HS-27A (cell line): ENCODE measurements at places on chromosomes 1 and 21.

GRCh38 chr1:224559981-224560728 lies 56.0 kb upstream of the CNIH3 start:
- peak; percentile 20 for DNase-seq

DNA sequence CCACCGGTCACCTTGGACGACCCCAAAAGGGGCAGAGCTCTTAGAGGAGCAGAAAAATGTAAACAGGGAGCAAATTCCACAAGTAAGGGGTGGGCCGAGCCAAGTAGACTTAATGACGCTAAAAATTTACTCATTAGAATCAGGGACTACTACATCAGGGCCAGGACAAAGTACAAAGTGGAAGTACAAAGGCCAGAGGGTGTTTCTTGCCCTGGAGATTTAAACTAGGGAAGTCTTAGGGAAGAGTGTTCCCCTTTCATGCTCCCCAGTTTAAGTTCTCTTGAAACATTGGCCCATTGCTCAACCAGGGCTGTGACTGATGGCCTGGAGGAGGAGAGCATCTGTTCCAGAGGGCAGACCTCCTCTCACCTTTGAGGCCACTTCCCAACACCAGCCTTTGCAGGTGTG lies 48.6 kb downstream of the BACH1 start:
- DNase-seq = no peak

- no peak for DNase-seq
These were observed 22.2 kb downstream of the DESI2 start for GRCh38 chr1:244675167-244675566.

- DNase-seq = no peak
These were observed 44.5 kb downstream of the ZBTB17 start for GRCh38 chr1:15931401-15931800.

- no peak for DNase-seq
These were observed 137.8 kb upstream of the KRTAP19-8 start for GRCh38 chr21:31176080-31176551.

- DNase-seq = peak; percentile 34
These were observed 26.3 kb upstream of the TINAGL1 start for GRCh38 chr1:31549809-31550620.

DNA sequence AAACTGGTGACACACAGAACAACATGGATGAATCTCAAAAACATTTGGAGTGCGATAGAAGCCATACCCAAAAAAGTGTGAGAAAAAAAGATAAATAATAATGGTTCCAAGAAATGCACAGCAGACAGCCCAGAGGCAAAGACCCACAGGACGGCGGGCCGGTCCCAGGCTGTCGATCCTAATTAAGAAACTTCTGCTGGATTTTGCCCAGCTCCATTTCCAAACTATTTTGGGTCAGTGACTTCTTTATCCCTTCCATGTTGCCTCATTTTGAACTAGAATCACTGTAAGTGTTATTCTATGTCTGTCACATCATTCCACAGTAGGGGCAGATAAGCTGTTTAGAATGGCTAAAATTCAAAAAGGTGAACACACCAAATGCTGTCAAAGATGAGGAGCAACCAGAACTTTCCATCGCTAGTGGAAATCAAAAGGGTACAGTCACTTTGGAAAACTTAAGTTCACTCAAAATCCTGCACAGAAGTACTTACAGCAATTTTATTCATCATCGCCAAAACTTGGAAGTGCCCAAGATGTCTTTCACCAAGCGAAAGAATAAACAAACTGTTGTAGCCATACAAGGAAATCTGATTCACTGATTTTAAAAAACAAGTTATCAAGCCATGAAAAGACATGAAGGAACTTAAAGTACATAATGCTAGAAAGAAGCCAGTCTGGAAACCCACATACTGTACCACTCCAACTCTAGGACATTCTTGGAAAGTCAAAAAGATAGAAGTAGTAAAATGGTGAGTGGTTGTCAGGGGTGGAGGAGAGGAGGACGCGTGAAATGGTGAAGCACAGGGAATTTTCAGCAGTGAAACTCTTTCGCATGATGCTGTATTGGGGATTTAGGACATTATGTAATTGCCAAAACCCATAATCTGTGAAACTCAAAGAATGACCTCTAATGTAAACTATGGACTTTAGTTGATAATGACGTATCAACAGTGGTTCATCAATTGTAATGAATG lies 7.5 kb downstream of the NBPF1 start:
- no peak for DNase-seq

DNA sequence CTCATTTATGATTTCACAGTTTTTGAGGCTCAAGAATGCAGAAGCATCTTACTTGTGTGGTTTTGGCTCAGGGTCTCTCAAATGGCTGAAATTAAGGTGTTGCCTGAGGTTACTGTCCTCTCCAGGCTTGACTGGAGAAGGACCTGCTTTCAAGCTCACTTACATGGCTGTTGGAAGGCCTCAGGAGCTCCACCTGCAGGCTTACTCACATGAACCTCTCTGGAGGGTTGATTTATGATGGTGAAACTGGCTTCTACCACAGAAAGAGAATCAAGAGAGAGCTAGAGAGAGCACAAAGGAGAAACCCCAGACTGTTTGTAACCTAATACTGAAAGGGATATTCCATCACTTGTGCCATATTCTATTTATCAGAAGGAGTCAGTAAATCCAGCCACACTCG lies 6.2 kb upstream of the KCNK2 start:
- DNase-seq = no peak
